ENCODE measurements at places on chromosomes 13 and 19.

- no peak for DNase-seq
Observed at GRCh38 chr19:48953990-48954594, 583 bp upstream of the BAX start.

- no peak for DNase-seq
Observed at GRCh38 chr19:4911314-4911713, 2.0 kb downstream of the UHRF1 start.

- DNase-seq: no peak
Observed at GRCh38 chr19:31046024-31046423, 303.2 kb downstream of the TSHZ3 start.

DNA sequence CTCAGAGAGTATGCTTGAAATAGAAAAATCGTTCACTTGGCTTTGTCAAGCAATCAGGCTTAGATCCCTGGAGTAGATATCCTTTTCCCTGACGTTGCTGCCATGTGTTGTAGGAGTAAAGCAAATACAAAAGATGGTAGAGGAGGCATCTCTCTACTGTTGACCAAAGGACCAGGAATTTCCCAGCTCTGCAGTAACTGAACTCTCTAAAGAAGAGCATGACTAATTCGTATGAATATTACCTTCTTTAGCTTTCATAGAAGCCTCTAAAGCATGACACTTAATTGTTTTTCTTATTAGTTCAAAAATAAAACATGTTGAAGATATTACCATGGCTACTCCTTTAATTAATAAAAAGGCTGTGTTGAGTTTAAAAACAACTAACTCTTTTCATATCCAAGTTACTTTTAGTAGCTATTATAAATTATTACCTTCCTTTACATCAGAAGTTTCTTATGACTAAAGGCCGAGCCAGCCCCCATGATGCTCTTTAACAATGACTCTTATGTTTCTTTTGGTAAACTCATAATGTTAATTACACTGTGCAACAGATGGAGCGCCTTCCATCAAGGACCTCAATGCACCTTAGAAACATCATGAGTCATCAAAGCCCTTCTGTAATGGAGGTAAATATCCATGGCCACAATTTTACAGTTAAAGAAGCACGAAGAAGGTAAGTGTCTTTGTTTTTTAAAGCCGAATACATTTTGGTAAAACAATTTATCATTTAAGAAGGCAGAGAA, 352.4 kb downstream of the KLF5 start:
- no peak for DNase-seq

- DNase-seq: no peak
Observed at GRCh38 chr19:12751635-12752034, at the start of gene BEST2. BEST2 (plus strand) TSS chr19:12751791; CDS start chr19:12752593, 802 bp downstream.

DNA sequence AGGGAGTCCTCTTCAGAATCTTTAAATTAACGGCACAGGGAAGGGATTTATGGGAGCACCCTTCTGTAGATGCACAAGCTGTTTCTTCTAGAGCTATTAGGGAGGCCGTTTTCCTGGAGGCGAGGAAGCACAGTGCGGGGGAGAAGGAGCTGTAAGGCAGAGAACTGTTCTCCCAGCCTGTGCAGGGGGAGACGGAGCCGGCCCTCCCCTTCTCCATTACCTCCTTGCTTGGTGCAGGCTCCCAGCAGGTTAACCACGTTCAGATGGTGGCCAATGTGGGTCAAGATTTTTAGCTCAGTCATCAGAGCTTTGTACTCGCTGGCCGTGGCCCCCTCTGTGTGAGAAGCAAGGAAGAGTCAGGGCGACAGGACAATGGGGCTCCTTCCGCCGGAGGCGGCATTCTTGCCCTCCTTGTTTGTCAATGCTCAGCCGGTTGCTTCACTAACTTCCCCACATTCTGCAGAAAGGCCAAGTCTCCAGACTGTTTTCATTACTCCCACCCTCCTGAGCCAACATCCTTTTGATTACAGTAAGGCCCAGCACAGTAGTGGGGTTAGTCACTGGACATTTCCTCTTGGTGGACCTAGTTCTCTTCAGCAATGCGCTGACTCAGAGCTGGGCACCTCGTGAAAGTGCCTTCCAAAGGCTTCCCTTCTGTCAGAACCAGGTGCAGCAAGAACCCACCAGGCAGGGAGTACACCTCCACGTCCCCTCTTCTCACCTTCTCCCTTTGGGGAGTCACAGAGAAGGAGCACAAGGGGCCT, 165.4 kb downstream of the FLT1 start:
- DNase-seq: no peak

DNA sequence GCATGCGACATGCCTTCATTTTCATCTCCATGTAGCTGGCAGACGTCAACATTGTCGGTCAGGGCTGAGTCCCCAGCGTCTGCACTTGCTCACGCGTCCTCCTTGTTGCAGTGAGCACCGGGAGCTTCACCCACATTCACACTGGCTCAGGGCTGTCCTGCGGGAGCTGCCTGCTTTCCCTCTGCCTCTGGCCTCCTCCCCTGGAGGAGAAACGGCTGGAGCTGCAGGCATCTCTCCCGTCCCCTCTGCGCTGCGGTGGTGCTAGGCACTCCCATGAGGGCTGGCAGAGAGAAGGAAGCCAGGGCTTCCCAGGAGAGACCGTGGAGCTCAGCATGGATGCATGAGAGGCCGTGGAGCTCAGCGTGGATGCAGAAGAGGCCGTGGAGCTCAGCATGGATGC, 18.4 kb upstream of the TMEM255B start:
- DNase-seq: no peak

DNA sequence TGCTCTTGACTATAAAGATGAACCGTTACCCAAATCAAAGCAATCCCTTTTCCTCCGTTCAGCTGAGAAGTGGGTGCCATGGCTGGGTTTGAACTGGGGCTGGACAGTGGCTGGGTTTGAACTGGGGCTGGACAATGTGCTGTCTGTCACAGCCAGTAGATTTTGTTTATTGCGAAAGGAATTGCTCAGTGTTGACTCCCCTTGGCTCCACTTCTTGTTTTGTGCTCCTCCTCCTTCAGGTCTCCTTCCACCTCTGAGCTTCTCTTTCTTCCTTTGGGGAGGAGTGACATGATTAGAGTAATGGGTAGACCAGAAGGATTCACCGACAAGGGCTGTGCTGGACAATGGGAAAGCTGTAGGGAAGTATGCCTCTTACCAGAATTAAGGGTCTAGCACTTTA, 19.4 kb upstream of the MBNL2 start:
- no peak for DNase-seq

- DNase-seq: no peak
Observed at GRCh38 chr13:89465366-89465765, 1794.2 kb downstream of the SLITRK5 start.

- DNase-seq: no peak
Observed at GRCh38 chr13:76380446-76381065, 505.6 kb downstream of the KCTD12 start.

DNA sequence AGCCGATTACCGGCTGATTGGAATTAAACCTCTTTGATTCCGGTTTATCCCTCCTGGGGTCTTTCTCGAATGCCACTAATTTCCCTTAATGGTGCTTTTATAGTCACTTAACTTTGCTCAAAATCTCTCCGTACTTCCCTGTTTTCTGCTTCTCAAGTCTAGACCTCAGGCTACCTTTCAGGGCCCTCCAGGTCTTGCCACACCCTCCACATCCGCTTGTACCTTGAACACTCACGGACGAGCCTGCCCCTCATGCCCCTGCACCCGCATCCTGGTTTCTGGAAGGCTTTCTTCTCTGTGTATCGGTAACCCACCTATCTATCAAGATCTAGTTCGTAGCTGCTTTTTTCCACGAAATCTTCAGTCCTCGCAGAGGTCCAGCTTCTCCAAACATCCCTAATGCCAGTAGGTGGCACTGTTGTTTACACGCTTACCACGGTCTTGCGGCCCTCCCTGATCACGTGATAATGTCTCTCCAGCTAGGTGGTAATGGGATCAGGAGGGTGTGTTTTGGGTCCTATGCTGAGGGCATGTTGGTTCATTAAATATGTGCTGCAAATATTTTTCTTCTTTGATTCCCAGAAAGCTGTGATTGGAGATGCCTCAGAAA, 13.8 kb downstream of the ATP12A start:
- DNase-seq: no peak

DNA sequence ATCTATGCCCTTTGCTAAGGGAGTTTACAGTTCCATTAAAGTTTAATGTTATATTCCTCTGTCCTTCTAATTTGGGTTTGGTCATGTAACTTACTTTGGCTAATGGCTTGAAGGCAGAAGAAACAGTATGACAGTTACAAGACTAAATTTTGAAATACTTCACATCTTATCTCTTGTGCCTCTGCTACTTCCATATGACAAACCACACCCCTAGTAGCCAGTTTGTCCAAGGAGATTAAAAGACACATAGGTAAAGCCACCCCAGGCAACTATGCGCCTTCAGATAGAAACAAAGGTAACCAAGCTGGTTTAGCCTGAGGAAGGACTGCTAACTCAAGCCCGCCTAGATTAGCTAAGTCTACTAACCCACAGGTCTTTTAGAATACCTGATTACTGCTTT, 273.4 kb upstream of the MIR17HG start:
- DNase-seq: no peak

- DNase-seq: no peak
Observed at GRCh38 chr19:53989600-53990533, 1.6 kb upstream of the CACNG6 start.

- no peak for DNase-seq
Observed at GRCh38 chr19:31316201-31316951, 32.9 kb downstream of the TSHZ3 start.

- DNase-seq: no peak
Observed at GRCh38 chr19:54107876-54108490, 5.3 kb downstream of the NDUFA3 start.

DNA sequence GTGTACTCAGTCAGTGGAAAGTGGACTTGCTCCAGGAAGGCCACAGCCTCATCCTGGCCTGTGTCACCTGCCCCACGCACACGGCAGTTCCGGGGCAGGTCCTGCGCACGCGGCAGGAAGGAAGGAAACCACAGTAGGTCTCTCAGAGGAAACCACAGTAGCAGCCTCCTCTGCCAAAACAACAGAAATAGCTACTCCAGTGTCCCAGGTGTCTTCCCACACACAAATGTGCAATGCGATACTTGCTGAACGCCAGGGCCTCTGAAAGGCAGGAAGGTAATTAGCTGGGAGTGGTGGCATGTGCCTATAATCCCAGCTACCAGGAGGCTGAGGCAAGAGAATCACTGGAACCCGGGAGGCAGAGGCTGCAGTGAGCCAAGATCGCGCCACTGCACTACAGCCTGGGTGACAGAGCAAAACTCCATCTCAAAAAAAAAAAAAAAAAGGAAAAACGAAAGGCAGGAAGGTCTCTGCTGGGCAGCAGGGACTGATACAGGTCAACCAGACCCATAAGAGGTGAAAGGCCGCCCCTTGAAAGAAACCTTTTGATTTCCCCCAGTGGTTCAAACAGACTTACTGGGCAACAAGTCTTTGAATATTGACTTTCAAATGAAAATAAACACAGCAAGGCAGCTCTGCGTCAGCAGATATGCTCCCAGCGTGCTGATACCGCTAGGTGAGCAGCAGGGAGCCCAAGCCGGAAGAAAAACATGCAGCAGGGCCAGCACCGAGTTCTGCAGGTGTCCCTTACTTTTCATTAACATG, 49.5 kb downstream of the CRYL1 start:
- DNase-seq: no peak

DNA sequence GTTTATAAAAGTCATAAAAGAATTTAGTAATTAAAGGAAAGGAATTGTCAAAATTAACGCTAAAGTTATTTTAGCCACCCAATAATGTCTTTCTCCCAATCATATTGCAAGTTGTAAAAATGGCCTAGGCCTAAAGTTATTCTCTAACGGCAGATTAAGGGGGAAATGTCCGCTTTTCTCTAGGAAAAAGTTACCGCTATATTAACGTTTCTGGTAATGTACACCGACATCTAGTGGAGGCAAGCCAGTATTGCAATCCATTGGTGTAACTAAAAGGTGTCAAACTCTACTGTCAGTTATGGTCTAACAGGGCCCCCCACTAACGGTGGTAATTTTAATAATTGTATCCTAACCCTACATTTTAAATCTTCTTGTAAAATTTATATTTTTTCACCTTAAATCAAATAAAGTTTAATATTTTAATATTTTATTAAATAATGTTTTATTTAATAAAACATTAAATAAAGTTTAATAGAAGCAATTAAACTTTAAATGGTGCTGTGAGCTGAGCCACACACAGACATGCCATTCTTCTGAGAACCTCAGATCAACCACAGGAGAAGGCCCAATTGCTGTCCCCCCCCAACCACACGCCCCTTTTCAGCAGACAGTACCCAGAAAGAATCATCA, 35.9 kb upstream of the ZSCAN5A start:
- DNase-seq: no peak

Data from SIG-M5 (cell line).